ENCODE measurements at places on chromosomes 6 and 20.

DNA sequence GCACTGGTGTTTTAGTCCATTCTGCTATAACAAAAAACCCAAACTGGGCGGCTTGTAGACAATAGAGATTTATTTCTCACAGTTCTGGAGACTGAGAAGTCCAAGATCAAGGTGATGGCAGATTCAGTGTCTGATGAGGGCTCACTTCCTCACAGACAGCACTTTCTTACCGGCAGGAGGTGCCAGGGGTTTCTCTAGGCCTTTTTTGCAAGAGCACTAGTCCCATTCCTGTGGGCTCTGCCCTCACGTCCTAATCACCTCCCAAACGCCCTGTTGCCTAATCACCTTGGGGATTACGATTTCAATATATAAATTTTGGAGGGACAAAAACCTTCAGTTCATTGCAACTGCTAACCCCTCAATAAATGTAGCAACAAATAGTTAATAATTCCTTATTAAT lies 140.0 kb upstream of the SGK1 start:
- no peak for DNase-seq

- DNase-seq, result no peak
Observed at GRCh38 chr6:147548921-147549475, 40.5 kb downstream of the SAMD5 start.

DNA sequence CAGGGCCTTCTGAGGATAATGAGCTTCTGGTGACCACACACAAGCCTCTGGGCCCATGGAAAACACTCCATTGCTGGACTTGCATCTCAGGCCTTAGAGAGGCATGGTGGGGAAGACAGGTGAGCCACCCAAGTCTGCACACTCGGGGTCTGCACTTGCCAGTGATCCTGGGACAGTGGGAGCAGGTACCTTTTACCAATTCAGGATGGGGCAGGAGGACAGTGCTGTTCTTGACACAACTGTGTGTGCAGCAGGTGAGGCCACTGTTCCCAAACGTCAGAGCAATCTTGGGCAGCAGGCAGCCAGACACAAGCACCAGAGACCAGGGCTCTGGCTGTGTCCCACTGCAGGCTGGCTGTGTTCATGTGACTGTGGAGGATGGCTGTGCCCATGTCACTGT lies 221.3 kb downstream of the ERMARD start:
- DNase-seq, result no peak

DNA sequence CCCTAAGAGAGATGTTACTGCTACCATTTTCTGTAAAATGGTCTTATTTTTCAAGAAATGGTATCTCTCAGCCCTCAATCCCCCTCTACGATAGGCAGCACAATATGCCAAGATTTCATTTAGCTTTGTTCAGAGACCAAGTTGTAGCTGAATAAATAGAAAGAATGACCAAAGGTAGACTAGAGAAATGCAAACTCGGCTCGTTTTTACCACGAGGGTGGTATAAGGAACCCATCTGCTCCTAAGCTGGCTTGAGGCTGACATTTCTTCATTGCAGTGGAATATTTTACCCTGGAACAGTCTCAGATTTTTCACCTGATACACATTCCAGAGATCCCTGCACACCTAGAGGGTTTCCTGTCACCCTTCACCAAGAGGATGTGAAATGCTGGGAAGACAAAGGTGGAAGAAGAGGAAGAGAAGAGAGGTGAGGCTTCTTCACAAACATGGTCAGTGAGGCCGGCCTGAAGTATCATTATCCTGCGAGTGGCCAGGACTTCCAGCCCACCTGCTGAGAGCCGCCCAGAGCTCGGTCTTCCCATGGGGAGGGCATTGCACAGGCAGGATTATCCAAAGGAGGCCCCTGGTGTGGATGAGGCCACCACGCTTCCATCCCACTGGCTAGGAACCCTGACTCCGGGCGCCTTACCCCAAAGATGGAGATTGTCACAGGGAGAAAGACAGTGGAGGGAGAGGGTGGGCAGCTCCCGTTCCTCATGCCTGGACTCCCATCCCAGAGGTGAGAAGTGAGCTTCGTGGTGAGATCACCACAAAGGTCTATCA lies 57.1 kb upstream of the AFDN start:
- no peak for DNase-seq

- no peak for DNase-seq
Observed at GRCh38 chr20:58981628-58982364, 740 bp downstream of the NELFCD start.

- DNase-seq, result peak; percentile 71
Observed at GRCh38 chr6:41424370-41425058, 89.1 kb downstream of the NCR2 start.

GRCh38 chr20:32787168-32787567 lies 25.0 kb downstream of the DNMT3B start:
- DNase-seq, result no peak

GRCh38 chr20:1313236-1313964 lies 15.5 kb downstream of the SDCBP2 start:
- peak; percentile 51 for DNase-seq

DNA sequence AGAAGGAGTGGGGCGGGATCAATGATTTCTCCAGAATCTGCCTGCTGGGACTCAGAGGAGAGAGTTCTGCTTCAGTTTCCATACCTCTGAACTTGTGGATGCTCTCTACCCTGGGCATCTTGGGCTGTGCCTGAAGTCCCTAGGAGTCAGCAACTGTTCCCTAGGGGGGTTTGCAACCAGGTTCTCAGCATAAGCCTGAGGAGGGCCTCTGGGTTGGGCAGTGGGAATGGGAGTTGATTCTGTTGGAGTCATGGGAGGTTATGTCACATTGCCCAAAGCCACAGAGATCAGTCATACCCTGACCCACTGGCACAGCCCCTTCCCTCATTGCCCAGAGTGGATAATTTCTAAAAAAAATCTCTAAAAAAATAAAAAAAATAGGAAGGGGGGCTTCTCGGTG lies 47.4 kb downstream of the MOCS1 start:
- DNase-seq, result no peak

GRCh38 chr6:69894578-69895347 lies 28.4 kb downstream of the COL19A1 start:
- peak; percentile 89 for DNase-seq

DNA sequence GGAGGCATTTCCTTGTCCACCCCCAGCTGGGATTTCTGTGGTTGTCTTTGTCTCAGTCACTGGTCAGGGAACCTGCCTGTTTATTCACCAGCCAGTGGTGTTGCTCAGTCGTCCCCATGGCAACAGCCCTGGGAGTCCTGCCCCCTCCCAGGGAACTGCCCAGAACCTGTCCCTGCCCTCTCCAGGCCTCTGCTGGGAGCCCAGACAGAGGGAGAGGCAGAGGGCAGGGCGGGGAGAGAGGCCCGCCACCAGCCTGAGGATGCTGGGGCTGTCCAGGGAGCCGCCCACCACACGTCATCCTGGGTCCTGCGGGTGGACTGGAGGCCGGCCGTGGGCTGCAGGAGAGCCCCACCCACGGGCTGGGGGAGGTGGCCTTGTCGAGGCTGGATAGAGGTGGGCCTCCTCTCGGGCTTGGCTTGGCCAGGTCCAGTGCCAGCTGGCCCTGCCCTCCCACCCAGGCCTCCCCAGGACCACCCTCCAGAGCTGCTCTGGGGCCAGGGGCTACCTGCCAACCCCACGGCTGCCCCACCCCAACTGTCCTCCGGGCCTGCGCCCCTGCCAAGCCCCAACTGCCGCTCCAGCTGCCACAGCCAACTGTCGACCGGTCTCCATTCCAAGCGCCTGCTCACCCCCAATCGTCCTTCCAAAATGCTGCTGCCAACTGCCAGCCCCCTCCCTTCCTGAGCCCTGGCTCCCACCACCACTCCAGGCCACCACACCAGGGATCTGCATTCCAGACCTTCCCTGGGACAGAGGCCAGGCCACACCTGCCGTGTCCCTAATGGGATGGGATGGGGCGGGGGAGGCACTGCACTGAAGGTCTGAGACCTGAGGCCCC lies 4.2 kb upstream of the ZBTB46 start:
- DNase-seq, result peak; percentile 97

- no peak for DNase-seq
Observed at GRCh38 chr6:121759370-121759769, 323.9 kb downstream of the GJA1 start.

GRCh38 chr20:25040438-25040831 lies 17.5 kb downstream of the ACSS1 start:
- peak; percentile 87 for DNase-seq

DNA sequence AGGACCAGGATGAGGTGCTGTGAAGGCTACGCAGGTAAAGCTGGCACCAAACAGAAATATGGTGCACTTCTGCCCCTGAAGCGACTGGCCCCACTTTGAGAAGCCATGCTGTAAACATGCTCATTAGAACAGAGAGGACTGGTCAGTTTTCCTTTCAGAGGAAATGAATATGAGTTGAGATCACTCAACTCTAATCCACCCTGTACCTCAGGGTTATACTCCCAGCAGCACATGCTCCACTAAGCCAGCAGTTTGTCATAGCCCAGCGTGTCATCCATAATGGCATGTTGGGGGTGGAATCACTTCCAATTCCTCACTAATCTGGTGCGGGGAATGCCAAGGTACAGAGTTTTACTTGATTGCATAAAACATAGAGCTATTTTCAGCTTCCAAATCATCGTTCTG lies 98.1 kb downstream of the HIVEP2 start:
- DNase-seq, result peak; percentile 99

DNA sequence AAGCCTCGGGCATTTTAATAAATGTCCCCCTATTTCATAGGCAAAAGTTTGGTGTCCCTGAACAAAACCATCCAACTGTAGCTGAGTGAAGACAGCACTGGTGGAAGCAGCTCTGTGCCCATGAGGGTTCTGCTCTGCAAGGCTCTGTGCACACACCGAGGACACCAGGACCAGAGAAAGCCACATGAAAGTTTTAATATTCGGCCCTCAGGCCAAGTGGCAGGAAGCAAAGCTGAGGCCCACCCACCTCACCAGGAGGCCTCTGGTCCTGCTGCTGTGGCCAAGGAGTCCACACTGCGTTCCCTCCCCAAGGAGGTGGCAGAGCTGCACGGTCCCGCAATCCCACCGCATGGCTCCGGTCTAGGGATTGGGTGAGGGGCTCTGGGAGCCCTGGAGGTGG lies 62.6 kb upstream of the RPS6KA2 start:
- DNase-seq, result no peak

DNA sequence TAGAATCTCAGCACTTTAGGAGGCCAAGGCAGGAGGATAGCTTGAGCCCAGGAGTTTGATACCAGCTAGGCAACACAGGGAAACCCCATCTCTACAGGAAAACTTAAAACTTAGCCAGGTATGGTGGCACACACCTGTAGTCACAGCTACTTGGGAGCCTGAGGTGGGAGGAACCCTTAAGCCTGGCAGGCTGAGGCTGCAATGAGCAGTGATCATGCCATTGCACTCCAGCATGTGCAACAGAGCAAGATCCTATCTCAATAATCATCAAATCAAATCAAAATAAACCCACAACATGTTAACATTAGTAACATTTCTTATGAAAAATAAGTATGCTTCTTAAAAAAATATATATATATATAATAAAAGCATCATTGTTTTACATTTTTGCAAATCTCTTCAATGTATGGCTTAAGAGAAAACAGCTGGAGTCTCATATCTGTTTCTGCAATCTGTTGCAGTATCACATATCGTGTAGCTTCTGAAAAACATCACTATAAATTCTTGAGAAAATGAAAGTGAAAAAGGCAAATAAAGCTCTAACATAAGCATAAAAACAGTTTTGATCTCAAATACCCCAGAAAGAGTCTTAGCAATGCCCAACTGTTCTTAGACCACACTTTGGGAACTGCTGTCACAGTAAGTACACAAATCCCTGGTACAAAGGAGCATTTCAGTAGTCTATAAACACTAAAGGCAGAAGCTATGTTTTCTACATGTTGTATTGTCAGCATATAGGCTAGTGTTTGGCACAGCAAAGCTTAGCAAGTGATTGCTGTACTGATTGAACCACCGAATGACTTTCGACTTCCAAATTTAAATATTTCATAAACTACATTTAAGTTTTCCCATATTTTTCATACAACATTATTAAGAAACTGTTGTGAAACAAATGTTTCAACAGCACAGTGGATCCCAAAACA lies 8.0 kb downstream of the MMUT start:
- DNase-seq, result no peak

DNA sequence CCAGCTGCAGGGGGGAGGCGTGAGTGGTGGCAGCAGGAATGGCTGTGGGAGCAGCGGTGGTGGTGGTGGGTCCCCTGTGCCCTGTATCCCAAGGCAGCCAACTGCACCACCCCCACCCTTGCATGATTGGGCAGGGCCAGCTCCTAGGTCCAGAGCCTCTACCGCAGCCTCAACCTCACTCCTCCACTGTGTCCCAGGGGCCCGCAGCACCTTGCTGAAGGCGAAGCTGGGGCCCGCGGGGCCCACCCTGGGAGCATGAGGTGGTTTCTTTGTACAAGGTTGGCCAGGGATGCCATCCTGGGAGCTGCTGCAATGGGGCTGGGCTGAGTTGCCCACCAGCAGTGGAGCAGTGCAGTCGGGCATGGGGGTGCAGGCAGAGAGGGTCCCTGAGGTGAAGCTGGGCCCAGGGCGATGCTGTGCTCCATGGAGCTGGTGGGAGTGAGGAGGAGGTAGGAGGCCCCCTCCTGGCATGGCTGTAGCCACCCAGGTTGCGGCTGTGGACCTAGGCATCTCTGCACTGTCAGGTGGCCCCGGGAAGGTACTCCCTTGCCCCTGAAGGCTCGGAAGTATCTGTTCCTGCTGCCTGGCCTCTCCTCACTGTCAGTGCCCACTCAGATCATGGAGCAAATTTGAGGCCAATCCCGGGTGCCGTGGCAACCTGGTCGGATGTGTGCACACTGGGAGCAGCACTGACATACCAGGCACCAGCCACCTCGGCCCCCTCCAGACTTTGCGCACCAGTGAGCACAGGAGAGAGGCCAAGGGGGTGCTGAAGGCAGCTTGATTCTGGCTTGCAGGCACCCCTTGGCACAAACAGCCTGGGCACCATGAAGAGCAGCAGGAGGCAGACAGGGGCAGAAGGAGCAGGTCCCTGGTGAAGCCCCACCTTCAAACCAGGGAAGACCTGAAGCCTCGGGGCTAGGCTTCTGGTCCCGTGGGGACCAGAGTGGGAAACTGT lies 60.2 kb upstream of the L3MBTL3 start:
- no peak for DNase-seq

DNA sequence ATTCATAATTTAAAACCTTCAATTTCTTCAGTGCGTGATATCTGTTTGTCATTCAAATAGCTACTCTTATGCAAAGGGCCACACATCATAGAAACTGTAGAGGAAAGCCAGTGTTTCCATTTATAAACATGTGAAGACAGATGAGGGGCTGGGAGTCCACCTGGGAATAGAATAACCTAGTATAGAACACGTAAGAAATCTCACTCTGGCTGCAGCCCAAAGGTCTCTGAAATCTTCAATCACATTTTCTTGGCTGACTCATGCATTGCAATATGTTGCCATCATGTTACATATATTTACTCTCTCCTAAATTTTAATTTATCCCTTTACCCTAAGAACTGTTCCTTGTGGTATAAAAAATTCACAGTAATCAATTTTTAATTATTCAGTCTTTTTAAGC lies 123.2 kb downstream of the ELOVL4 start:
- DNase-seq, result peak; percentile 34

All from iris pigment epithelial cell (primary cell).